ENCODE measurements at places on chromosomes 7 and 10.

DNA sequence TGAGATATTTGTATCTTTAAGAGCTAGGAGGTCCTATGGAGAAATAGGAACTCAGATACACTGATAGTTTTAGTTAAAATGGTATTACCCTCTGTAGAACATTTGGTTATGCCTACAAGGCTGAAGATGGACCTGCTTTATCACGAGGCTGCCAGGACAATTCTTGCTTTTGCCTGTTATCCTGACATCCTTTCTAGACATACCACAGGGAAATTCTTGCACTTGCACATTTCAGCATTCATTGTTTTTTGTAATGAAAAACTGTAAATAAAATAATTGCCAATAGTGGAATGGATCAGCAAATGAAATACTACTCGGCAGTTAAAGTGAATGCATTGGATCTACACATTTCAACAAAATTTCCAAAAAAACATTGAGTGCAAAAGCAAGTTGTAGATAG lies 9.7 kb downstream of the COL28A1 start:
- DNase-seq, result no peak

GRCh38 chr10:54702583-54703485 lies 98.2 kb downstream of the PCDH15 start:
- DNase-seq, result no peak

GRCh38 chr10:44056206-44056605 lies 328.7 kb downstream of the CXCL12 start:
- DNase-seq, result no peak

DNA sequence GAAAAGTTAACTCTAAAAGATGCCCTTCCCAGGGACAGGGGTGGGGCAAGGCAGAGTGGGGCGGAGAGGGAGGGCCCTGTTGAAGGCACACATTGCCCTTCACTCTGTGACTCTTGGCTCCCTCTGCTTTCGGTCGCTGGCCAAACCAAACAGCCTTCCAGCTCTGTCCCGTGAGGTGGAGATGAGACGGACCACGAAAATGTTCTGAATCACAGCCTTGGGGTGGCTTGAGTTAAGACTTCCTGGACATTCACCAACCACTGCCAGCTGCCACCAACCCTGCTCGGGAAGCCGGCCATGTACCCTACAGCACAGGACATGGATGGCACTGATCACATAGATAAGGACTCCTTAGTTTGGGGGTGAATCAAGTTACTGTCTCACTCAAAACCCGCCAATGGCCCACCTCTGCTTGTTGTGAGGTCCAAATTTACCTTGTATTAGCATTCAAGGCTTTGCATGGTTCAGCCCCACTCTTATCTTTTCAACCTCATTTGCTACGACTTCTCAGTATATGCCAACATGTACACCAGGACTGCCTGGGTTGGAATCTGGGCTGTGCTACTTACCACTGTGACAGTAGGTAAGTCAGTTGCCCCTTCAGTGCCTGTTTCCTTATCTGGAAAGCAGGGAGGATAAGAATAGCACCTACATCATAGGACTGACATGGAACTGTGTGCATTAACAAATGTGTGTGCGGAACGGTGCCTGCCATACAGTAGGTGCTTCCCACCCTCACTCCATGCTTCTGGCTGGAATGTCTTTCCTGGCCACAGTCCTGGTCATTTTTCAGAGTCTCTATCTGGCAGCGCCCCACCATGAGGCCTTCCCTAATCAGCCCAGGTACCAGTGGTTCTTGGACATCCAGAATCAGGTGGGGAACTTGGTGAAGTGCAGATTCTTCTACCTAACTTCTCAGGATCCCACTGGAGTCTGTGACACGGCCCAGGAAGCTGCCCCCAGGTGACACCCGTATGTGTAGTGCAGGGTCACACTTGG lies 28.0 kb downstream of the ITPRIP start:
- DNase-seq, result no peak

GRCh38 chr10:107442035-107442505 lies 277.6 kb upstream of the SORCS1 start:
- no peak for DNase-seq
